ENCODE measurements at places on chromosomes 5 and 9.

DNA sequence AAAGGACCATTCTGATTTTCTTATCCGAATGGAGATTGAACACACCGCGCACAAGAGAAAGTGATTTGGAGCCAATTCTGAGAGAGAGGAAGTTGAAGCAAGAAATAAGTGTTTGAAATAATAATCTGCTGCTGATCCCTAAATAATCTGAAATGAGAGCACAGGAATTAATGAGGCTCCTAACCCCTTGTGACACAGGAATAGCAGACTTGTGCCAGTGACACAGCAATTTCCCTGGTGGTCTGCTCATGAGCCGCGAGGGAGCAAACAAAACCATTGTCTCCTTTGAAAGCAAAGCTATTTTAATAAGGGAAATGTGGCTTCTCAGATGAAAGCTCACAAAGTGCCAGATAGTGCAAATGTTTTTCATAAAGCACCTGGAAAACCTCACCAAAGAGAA, 936.1 kb upstream of the WWC1 start:
- no peak for DNase-seq

DNA sequence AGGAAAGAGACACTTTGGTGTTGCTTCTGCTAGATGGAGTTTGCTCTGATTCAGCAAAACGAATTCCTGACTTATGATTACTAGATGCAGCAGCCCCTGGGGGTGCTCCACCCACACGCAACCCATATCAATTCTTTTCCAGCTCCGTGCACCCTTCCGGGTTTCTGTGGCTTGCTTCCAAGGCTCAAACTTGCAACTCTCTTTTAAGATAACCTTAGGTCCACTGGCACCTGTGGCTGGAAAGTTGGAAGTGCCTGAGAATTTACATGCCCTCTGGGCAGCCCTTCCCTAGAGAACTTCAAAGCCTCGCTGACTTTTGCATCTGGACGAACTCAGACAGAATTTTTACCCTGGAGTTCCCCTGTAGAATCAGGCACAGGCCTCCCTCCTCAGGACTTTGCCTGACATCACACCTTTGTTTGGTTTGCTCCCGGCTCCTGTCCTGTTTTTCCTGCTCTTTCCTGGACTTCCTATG, 224.9 kb downstream of the SNX18 start:
- no peak for DNase-seq

DNA sequence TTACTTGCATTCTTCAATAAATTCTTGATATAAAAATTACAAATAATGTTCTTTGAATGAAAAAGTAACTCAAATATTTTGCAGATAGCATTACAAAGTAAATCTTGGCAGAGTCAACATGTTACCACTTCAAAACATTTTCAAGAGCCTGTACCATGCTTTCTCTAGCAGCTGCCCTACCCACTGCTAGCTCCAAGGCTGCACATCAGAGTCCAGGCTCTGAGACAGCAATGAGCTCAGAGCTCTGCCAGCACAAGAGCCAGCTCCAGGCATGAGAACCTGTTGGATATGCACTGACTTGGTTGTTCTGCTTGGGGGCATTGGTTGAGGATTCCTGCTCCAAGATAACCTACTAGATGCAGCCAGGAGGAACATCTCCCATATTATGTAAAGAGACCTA, 211.3 kb upstream of the HAPLN1 start:
- no peak for DNase-seq

DNA sequence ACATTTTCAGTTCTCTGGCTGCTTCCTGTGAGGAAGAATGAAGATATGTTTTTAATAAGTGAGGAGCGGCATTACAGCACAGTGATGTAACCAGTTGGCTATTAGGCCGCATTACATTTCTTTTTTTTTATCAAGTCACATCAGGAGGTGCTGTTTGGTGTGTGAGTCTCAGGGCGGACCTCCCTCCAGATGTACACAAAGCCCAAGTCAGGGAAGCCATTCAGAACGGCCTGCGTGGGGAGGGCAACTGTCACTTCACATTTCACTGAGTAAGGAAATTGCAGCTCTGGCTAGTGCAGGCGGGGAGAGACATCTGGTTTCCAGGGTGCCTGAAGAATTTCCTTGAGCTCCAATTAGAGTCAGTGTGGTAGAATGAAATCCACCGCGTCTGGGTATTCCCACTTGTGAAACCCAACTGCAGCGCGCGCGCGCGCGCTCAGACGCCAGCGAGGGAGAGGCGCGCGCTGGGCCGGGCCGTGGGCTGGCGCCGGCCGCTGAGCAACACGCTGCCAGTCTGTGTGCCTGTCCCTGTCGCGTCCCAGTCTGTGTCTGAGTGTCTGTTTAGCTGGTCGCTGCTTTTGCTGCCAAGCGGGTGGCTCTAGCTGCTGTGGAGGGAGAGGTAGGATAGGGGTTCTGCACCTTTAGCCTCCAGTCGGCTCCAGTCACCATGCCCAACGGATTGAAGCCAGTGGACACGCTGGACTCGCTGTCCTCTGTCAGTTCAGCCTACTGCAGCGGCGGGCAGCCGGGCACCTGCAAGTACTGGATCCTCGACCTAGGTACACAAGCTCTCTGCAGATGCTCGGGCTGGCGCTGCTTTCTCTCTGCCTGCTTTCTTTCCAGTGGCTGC, 140.8 kb upstream of the OTULINL start:
- peak; percentile 93 for DNase-seq

- DNase-seq, result no peak
Measured at GRCh38 chr9:133634081-133634691, 2.0 kb upstream of the DBH start.

DNA sequence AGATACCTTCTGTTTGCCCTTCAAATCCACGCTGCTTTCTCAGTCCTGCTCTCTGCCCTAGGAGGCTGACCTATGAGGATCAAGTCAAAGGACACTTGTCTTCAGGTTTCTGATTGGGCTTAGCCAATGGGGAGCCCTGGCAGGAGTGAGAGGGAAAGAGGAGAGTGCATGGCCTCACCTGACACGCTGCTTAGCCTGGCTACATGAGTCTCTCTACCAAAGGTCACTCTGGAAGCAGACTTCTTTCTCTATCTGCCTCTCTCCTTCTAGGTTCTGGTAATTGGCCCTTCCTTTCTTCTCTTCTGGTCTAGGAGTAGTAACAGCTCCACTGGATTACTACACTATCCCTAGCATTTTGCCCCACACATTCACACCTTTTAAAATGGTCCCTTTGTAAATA, 13.1 kb downstream of the ARSB start:
- no peak for DNase-seq

GRCh38 chr5:27318701-27319100, 280.3 kb upstream of the CDH9 start:
- no peak for DNase-seq

GRCh38 chr9:14768405-14769229, 46.1 kb upstream of the CER1 start:
- DNase-seq, result peak; percentile 62

GRCh38 chr9:100287186-100287585, 65.6 kb downstream of the TEX10 start:
- DNase-seq, result no peak

- DNase-seq, result no peak
Measured at GRCh38 chr5:64977779-64978178, 209.0 kb downstream of the CWC27 start.

DNA sequence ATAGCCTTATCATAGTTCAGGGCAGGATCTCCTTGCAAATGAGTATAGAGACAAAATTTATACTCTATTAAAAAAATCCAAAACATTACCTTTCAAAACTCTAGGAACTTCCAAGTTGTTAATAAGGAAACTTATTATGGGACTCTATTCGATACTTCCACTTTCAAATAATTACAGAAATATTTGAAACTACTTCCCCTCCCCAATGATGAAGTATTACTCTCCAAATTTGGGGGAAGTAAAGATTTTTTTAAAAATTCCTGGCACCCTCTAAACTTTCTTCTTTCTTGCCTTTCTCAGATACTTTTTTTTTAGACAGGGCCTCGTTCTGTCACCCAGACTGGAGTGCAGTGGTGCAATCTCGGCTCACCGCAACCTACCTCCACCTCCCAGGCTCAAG, 35.1 kb downstream of the ANXA2R start:
- no peak for DNase-seq

DNA sequence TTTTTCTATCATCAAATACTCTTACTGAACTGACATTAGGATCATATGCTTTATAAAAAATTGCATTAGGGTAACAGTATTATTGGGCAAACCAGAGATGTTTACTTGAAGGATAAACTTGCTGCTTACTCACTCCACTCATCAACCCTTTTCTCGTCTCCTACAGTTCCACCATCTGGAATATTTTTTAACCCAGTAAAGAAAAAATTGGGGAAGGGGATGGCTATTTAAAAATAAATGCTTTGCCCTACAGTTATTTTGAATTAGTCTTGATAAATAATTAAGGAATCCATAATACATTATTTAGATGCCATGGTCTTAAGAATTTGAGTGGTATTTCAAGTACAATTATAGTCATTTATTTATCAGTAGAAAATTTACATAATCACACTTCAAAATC, 225.8 kb downstream of the MEF2C start:
- DNase-seq, result no peak

GRCh38 chr5:170100066-170100943, 5.4 kb upstream of the FOXI1 start:
- DNase-seq, result peak; percentile 86

- DNase-seq, result no peak
Measured at GRCh38 chr9:127182901-127183746, 60.7 kb upstream of the ANGPTL2 start.

DNA sequence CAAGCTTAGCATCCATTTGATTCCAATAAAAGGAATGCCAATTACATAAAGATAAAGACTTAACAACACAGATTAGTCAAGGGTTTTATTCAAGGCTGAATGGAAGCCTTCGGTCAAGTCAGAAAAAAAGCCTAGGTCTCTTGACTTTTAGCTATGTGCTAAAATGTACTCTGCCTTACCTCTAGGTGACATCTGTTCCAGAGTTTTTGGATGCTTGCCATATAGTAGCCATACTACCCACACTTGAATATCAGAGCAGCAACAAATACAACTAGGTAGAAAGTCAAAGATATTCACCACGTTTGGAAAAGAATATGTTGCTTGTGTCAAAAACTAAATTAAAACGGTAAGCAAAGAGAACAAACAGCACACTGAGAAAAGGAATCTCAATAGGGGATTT, 484.7 kb downstream of the ELAVL2 start:
- DNase-seq, result no peak

DNA sequence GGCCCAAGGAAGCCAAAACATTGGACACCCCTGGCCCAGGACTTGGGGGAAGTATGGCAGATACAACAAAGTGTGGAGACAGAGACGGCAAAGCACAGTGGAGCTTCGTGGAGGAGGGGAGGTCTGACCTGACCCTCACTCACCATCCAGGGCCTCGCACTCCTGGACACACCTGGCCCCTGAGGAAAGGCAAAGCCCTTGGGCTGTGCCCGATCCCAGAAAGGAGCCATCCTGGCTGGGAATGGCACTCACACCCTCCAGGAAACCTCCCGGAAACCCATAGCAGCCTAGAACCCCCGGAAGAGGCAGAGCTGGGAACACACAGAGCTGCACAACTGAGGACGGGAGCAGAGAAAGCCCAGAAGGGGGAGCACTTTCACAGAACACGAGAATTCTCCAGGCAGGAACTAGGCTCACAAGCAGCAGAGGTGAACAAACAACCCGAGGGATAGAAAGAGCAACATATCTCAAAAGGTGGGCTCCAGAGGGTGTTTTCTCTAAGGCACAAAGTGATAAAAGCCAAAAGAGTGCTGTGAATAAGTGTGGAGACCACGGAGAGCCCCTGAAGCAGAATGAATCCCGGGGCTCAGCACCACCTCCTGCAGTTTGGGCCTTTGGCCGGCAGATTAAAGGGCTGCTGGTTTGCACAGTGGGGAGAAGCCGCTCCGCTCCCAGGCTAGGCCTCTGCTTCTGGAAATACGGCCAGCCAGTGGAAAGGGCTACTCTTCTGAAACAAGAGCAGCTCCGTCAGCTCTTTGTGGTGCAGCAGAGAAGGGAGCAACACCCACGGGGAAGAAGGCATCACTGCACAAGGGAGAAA, 108.2 kb downstream of the UBE2R2 start:
- DNase-seq, result peak; percentile 52

GRCh38 chr9:81621785-81622259, 67.5 kb downstream of the TLE1 start:
- DNase-seq, result no peak

GRCh38 chr9:122360891-122361290, 9.9 kb upstream of the PTGS1 start:
- DNase-seq, result no peak

GRCh38 chr9:133467101-133467500, 7.3 kb downstream of the CACFD1 start:
- no peak for DNase-seq

DNA sequence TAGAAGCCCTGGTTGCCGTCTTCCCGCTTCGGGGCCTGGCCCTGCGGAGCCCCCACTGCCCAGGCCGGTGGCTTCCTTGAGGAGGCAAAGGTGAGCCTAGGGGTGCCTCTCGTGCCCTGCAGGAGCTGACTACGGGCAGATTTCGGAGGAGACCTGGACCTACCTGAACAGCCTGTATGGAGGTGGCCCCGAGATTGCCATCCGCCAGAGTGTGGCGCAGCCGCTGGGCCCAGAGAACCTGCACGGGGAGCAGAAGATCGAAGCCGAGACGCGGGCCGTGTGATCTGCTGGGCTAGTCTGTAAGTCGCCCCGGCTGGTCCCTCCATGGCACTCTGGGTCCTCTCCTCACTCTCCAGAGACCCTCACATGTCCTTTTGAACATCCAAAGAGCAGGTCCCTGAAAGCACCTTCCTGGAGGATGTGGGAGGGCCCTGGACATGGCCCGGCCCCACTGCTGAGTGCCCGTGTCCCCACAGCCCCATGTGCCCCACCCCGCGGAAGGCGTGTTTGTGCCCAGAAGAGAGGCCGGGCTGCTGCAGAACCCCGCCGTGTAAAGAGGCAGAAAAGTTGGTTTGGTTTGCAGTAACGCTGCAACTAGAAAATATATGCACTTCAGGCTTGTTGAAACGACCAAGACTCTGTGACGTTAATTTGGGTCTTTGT, 44.9 kb downstream of the USP20 start:
- no peak for DNase-seq

- no peak for DNase-seq
Measured at GRCh38 chr5:37631939-37632338, 207.9 kb downstream of the GDNF start.

- no peak for DNase-seq
Measured at GRCh38 chr9:124239249-124240073, 18.3 kb upstream of the NEK6 start.

DNA sequence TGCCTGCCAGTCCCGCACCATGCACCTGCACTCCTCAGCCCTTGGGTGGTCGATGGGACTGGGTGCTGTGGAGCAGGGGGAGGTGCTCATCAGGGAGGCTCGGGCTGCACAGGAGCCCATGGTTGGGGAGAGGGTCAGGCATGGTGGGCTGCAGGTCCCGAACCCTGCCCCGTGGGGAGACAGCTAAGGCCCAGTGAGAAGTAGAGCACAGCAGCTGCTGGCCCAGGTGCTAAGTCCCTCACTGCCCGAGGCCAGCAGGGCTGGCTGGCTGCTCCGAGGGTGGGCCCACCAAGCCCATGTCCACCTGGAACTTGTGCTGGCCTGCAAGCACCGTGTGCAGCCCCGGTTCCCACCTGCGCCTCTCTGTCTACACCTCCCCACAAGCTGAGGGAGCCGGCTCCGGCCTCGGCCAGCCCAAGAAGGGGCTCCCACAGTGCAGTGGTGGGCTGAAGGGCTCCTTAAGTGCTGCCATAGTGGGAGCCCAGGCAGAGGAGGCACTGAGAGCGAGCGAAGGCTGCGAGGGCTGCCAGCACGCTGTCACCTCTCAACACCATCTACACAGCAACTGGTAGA, 88.5 kb upstream of the ELAVL2 start:
- DNase-seq, result no peak

- DNase-seq, result no peak
Measured at GRCh38 chr9:5321058-5321457, 16.5 kb upstream of the RLN2 start.
